Stimulated activated CD4-positive, alpha-beta T cell treated with anti-CD3 and anti-CD28 coated beads, Interleukin-1b, Interleukin-23, amount 100 ng/mL, for 1 hour (primary cell): ENCODE measurements at places on chromosomes 1 and 21.

- DNase-seq = no peak
These were observed 38.0 kb upstream of the FOXO6 start for GRCh38 chr1:41323243-41323642.

DNA sequence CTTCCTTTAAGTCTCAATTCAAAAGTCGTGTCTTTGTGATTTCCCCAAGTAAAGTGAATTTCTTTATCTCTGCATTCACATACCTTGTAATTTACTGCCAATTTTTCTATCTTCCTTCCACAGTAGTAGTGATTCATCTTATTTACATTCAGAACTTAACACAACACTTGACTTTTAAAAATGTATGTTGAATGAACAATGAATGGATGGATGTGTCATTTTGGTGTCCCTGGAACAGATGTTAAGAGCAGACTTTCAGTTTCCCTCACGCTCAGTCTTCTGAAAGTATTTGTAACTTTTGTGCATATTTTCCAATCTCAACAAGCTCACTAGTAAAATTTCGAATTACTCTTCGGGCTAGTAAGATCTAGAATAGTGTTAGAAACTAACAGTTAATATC, 352.0 kb downstream of the HHIPL2 start:
- no peak for DNase-seq

- DNase-seq = no peak
These were observed 97.8 kb downstream of the DUSP10 start for GRCh38 chr1:221644145-221644448.

- DNase-seq = no peak
These were observed 157.0 kb downstream of the LYPLAL1 start for GRCh38 chr1:219330669-219331068.

DNA sequence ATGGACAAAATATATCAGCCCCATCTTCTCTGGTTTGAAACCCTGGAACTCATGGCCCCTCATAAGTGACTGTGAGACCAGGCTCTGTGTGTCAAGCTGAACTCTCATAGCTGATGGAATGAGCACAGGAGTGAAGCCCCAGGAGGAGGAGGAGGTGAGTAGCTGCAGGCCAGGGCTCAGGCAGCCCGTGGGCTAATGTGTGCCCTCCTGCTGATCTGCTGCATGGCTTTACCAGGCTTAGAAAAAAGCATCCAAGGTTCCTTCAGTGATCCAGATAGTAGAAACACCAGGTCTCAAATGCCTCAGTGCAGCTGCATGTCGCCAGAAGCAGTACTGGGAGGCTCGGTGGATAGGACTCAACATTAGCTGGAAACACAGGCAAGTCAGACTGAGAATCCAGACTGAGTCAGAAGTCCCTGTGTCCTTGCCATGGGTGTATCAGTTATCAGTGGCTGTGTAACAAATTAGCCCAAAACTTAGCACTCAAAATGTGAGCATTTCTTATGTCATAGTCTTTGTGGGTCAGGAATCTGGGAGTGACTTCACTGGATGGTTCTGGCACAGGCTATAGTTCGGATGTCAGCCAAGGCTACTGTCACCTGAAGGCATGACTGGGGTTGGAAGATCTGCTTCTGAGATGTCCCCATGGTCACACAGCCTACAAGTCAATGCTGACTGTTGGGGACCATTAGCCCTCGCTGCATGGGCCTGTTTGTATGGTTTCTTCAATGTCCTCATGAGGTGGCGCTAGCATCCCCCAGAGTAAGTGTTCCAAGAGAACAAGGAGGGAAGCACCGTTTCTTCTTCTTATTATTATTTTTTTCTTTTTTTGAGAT, 255.4 kb upstream of the IRF2BP2 start:
- DNase-seq = no peak

DNA sequence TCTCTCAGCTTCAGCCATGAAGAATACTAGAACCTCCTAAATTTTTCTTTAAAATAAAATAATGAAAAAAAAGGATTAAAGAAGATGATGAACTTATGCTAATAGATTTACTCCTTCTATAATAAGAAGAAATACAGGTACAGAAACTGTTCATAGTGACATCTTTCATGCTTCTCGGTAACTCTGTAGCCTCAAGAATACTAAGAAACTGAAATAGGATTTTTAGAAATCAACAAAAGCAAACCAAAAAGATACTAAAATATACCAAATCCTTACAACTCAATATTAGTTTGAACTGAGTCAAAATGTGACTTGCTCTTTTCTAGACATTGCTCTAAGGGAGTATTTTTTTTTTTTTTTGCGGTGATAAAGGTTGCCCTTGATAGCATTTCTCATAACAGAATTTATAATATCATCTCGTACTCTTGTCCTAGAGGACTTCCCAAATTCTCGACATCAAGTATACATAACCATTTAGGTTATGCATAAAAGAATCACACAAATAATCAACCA, 42.8 kb downstream of the ZZZ3 start:
- DNase-seq = no peak

GRCh38 chr1:108314815-108315214, 70.9 kb upstream of the NBPF4 start:
- DNase-seq = no peak

GRCh38 chr1:234199476-234200127, 173.7 kb upstream of the COA6 start:
- DNase-seq = no peak

DNA sequence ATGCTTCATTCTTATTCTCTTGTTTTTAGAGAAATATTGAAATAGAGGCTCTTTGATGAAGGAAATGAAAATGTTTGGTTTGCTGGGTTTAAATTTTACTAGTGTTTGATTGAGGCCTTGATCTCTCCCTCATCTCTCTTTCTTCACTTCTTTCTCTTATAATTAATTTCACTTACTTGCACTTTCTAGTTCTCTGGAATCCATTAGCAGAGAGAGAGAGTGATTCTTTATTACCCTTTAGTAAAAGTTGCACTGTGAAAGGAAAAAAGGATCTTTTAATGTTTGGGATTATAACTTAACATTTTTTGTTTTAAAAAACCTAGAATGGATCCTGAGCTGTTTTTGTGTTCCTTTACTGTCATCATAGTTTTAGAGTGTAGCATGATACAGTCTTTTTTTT, 12.2 kb downstream of the RPRD2 start:
- DNase-seq = no peak

- DNase-seq = no peak
These were observed 12.8 kb upstream of the ALX3 start for GRCh38 chr1:110083061-110083865.
